Activated naive CD4-positive, alpha-beta T cell (primary cell): ENCODE measurements at places on chromosomes 7 and 10.

GRCh38 chr10:122404576-122404975 is 30.1 kb downstream of the PLEKHA1 start:
- no peak for DNase-seq

- DNase-seq = no peak
Measured at GRCh38 chr10:22849077-22849805, 78.6 kb upstream of the ARMC3 start.

DNA sequence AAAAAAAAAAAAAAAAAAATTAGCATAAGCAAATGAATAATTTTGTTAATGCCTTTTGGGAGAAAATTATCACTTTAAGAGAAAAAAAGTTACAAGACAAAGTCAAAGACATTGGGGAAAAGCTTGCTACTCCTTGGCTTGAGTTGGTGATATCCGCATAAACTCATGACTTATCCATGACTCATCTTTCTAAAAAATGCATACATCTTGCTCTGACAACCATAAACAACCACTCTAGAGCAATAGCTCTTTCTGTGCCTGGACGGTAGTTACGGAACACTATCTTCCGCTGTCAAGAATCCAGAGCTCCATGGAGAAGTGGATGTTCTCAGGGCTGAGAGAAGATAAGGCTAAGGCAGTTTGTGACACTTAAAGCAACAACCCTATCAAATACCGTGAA is 281.1 kb upstream of the PFKP start:
- DNase-seq = no peak

DNA sequence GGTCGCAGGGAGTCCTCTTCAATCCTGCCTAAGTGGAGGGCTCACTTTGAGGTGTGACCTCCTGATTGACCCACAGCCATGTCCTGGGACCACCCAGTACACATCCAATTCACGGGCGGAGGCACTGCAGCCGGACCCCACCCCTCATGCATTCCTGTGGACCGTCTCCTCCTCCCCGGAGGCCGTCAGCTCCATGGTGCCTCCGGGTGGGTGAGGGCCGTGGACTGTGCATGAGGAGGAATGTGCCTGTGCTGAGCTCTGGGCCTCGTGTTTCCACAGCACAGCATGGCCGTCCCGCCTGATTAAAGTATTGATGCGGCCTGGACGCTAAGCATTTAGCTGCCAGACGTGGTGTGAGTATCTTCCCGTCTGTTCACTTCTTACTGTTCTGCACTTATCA is 52.8 kb downstream of the CFAP46 start:
- DNase-seq = no peak

- DNase-seq = no peak
Measured at GRCh38 chr7:67618556-67619162, 622.0 kb downstream of the TYW1 start.

DNA sequence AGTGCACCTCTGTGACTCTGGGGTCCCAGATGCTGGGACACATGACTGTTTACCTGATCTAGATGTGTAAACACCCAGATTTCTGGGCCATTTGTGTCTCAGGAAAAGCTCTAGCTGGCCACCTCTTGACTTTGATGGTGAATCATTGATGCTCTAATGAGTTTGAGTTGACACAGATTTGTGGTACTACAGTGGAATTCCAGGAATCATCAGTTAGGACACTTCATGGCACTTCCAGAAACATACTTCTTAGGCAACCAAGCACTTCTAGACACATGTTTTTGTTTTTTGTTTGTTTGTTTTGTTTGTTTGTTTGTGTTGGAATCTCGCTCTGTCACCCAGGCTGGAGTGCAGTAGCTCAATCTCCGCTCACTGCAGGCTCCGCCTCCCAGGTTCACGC is 302.2 kb upstream of the ZMIZ1 start:
- no peak for DNase-seq

GRCh38 chr10:105611244-105611798 is 970.2 kb downstream of the SORCS3 start:
- no peak for DNase-seq

- DNase-seq = no peak
Measured at GRCh38 chr10:116740971-116741370, 1.4 kb downstream of the HSPA12A start.

DNA sequence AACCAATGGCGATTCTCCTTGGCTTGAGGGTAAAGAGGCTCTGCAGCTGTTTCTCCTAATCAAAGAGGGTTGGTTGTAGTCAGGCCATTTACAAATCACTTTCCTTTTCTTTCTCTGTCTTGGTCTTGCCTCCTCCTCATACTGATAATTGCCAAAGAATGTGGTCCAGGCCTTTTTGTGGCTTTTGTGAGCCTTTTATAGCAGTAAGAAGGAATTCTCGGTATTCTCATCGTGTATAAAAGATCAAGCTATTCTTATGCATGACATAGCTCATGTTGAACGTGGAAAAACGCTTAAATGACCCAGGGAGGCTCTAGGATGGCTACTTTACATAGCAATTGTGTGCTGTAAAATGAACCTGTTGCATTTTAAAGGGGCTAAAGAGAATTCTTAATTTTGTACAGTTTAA is 62.6 kb downstream of the RBM20 start:
- no peak for DNase-seq

- no peak for DNase-seq
Measured at GRCh38 chr7:129122078-129122750, 22.3 kb upstream of the TSPAN33 start.

- no peak for DNase-seq
Measured at GRCh38 chr10:91477236-91477635, 67.1 kb downstream of the HECTD2 start.

DNA sequence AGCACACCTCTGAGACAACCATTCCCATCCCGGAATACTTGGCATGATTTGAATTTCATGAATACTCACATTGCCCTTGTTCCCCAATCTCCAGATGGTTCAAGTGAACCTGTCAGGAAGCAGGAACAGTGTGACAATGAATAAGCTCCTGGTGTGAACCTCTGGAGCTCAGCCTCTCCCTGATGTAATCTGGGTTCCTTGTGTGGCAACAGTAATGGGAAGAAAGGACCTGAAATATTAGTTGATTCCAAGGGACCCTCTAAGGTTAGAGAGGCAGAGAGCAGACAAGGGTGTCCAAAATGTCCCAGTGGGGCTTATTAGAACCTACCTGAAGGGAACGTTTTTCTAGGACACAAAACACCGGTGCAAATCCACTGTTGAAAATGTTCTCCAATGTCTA is 8.5 kb downstream of the OR2A7 start:
- no peak for DNase-seq

GRCh38 chr7:47938574-47939165 is 9.6 kb downstream of the PKD1L1 start:
- no peak for DNase-seq

GRCh38 chr7:30908681-30909080 is 3.0 kb upstream of the AQP1 start:
- no peak for DNase-seq

- DNase-seq = no peak
Measured at GRCh38 chr10:36666451-36666850, 458.9 kb upstream of the ANKRD30A start.

DNA sequence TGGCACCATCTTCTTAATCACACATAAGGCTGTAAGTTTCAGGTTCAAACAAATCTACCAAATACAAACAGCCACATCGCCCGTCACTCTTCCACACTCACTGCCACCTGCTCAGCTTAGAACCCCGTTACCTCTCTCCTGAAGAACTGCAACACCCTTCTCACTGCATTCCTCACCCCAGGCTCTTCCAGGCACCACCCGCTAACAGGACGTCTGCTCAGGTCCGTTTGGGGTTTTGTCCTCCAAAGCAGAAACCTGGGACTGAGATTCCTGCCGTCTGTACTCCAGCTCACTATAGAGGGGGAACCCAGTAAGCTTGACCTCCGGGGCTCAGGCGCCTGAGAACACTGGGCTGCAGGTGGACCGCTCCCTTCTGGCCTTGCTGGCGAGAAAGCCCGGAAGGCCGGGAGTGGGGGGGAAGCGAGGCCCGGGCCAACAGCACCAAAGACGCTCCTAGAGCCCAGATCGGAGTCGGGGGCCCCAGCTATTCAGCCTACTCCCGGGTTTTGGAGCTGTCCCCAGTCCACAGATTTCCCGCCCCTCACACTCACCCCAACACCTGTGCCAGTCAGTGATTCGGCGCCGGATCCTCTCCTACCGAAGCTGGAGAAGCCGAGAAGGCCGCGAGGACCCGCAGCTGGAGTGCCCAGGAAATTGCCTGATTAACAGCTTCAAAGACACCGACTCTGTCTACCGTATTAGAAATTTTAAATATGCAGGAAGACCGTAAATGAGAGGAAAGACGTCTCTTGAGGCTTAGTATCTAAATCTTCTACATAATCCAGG is at the start of gene AP3M1:
Gene AP3M1 (minus strand): TSS at position 625 of the 786 bp plus-strand sequence. CDS start 12,449 bp downstream, outside the sequence.
- DNase-seq = peak; percentile 68

- DNase-seq = no peak
Measured at GRCh38 chr7:66522518-66522917, 106.2 kb upstream of the KCTD7 start.

DNA sequence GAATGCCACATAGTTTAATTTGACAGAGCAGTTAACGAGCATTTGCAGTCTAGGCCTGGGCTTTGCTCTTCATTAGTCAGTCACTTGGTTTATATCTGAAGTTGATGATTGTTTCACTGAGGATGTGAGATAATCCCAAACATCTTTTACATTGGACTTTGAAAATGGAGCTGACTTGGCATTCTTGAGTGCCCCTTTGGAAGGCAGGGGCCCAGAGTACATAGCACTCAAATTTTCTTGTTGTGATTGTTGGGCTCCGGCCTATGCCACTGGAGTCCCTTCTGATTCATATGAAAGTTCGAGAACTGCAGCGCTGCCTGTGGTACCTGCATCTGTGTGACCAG is 21.9 kb downstream of the DNAJB6 start:
- DNase-seq = no peak

- no peak for DNase-seq
Measured at GRCh38 chr10:23345861-23346260, 1.3 kb upstream of the C10orf67 start.

GRCh38 chr10:21929070-21929469 is 74.5 kb downstream of the DNAJC1 start:
- no peak for DNase-seq

GRCh38 chr7:38682606-38683005 is 51.4 kb upstream of the AMPH start:
- DNase-seq = no peak

GRCh38 chr7:134070673-134071072 is 56.5 kb upstream of the LRGUK start:
- no peak for DNase-seq

GRCh38 chr10:26627324-26627723 is 70.2 kb upstream of the PDSS1 start:
- DNase-seq = no peak

DNA sequence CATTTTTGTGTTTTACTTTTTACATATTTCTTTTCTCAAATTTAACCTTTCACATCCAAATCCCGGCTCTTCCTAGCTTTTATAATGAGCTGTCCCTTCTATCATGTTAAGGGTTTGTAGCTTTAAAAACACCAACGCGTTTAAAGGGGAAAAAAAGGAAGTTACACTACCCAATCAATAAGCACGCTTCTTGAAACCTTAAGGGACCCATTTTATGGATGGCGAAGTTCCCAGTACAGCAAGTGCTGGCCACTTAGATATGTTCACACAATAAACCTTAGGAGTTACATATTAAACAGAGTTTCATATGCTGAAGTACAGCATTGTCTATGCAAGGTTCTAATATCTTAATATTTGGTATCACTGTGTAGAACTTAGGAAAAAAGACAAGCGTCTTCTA is 1.8 kb downstream of the GNG11 start:
- DNase-seq = no peak

DNA sequence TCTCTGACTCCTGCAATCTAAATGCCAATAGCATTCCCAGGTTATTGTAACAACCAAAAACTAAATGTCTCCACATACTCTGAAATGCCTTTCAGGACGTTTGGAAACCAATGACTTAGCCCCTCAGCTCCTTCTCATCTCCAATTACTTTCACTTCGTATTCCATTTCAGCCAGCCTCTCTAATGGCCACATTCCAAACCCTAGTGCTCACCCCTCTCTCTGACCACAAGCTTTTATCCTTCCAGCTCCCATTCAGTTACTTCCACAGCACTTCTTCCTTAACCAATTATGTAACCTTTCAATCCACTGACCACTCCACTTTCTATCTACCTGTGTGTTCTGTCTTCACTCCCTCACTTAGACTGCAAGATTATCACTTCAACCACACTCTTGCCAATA is 4.3 kb downstream of the NOC3L start:
- DNase-seq = no peak

DNA sequence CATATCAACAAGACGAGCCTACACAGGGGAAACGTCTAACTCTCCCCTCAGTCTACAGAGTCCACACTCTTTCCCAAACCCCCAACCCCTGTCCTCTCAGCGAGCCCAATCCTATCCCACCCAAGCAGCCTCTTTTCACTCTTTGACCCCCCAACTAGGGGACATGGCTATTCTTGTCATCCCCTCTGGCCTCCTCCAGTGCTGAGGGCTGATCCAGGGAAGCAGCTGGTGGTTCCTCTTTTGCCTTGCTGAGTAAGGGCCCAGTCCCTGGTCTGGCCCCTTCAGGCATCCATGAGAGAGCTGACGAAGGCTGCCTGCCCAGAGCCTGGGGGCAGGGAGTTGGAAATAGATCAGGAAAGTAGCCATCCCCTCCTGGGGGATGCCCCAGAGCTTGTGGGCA is 6.4 kb downstream of the NOBOX start:
- DNase-seq = no peak

- DNase-seq = no peak
Measured at GRCh38 chr10:86363833-86364490, 2.6 kb downstream of the GRID1 start.
